ENCODE measurements at places on chromosomes 12 and 14.
A peak's percentile ranks its signal among the peaks of the same experiment; 100 is the strongest.

DNA sequence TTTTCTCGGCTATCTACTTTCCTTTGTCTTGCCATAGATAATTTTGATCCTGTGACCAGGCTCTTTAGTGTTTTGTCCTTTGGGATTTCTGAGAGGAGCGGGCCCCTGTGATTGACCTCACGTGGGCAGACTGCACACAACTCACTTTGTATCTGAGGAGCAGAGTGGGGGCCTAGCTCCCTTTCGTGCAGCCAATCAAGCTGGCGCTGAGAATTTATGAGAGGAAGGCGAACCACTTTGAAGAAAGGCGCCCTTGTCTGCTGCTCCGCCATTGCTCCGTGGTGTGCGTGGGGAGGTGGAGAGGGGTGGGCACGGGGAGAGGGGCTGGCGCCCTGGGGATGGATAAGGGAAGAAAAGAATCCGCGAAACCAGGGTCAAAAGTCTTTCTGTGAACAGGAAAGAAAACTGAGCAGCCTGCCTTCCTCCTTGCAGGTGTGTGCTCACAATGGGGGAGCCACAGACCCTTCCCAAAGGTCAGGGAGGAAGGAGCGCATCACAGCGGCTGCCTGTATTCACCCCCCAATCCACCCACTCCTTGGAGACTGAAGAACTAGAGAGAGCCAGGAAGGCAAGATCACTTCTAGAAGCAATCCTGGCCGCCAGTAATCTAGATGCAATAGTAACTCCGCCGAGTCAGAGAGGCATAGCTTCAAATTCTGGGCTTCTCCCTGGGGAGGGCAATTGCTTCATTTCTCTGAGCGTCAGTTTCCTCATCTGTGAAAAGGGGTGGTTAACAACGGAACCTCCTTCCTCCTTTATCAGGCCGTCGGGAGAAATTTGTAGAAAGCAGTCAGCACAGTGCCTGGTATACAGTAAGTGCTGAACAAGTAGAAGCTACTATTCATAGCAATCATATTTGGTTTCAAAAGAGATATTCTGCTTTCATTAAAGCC lies 24.9 kb upstream of the MED13L start:
- DNase-seq, result no peak

- no peak for DNase-seq
Measured at GRCh38 chr12:29957835-29958234, 174.1 kb upstream of the TMTC1 start.

DNA sequence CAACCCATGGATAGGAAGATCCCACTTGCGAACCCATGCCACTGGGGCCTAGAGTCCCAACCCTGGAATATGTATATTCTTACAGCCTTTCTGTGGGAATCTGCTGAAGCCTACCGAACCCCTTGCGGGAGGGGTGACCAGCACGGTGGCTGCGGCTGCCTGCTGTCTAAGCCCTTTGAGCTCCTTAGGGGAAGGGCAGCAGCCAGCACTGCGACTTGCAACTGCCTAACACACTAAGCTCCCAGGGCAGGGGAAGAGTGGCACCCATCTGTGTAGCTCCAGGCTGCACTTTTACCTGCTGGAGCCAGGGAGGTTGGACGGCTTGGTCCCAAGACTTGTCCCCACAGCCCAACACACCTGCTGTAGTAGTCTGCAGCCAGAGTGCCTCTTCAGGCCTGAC lies 1968.7 kb upstream of the FLRT2 start:
- DNase-seq, result no peak

- peak; percentile 26 for DNase-seq
Measured at GRCh38 chr12:30806989-30807694, 52.4 kb upstream of the CAPRIN2 start.

- DNase-seq, result no peak
Measured at GRCh38 chr12:16553457-16553856, 52.5 kb downstream of the LMO3 start.

DNA sequence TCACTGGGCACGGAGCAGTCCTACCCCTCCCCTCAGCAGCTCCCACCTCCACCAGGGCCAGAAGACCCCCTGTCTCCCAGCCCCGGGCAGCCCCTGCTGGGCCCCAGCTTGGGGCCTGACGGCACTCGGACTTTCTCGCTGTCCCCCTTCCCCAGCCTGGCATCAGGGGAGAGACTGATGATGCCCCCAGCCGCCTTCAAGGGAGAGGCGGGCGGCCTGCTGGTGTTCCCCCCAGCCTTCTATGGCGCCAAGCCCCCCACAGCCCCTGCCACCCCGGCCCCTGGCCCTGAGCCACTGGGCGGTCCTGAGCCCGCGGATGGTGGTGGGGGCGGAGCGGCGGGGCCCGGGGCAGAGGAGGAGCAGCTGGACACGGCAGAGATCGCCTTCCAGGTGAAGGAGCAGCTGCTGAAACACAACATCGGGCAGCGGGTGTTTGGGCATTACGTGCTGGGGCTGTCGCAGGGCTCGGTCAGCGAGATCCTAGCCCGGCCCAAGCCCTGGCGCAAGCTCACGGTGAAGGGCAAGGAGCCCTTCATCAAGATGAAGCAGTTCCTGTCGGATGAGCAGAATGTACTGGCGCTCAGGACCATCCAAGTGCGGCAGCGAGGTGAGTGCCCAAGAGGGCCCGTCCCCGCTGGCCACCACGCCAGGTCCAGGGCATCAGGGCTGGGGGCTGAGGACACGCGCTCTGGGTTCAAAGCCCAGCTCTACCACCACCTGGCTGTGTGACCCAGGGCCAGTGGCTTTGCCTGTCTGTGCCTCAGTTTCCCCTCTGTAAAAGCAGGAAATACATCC lies 58.6 kb downstream of the PHETA1 start:
- no peak for DNase-seq

GRCh38 chr12:48280572-48280971 lies 70.1 kb downstream of the ZNF641 start:
- DNase-seq, result no peak

DNA sequence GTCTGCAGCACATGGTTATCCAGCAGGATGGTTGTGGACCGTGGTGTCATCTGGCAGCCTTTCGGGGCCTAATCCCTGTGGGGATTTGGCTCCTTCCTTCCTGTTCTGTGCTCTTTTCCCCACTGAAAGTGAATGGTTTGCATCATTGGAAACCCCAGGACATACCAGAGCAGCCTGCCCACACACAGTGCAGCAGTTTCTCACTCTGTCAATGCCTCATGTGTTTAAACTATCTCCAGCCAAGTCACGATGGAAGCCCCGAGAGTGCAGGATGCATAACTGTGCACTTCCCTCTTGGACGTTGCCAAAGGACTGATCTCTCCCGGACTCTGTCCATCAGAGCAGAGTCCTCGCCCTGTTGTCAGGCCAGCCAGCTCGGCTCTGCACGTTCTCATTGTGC lies 29.0 kb upstream of the AMN start:
- no peak for DNase-seq

DNA sequence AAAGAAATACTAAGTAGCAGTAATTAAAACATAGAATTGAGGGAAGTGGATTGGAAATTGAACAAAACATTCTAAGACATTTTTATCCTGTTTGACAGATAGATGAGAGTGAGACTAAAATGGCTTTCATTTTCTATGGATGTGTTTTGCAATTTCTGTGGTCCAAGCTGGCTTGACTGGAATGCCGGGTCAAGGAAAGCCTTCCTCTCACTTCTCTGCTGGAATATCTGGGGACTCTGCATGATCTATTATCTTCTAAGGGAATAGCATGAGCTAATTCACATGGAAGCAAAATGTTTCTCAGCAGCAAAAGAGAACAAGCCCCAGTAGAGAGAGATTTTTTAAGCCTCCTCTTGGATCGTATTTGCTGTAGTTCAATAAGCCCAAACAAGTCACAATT lies 407.9 kb upstream of the ATXN7L3B start:
- DNase-seq, result no peak

DNA sequence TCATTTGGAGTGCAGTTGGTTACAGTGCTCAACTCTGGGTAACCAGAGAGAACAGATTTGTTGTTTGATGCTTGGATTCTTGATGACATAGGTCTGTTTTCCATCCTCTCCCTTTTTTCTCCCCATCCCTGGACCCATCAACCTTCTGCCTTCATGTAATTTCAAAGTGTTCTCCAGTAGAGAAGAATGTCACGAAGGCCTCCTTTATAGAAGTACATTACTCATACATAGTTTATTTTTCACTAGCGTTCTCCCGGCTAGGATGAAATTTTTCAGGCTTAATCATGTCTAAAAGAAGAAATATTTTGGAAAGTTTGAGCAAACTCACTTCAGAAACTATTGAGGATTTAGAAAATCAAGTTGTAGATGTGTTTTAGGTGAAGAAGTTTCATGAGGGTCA lies 20.9 kb upstream of the APPL2 start:
- DNase-seq, result no peak

GRCh38 chr14:20608383-20609110 lies 17.4 kb upstream of the RNASE12 start:
- no peak for DNase-seq
